ENCODE measurements at places on chromosomes 1 and 21.

DNA sequence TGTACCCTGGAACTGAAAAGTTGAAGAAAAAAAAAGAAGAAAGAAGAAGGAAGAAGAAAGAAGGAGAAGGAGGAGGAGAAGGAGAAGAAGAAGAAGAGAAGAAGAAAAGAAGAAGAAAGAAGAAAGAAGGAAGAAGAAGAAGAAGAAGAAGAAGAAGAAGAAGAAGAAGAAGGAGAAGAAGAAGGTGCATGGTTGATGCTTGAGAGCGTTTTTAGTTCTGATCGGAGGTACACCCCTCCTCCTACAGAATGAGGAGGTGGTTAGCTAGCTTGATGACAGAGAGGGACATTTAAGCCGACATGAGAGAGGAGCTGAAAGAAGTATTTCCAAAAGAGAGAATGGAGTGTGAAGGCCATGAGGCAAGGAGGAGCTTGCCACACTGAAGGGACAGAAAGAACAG is 5.6 kb upstream of the ZNF362 start:
- DNase-seq, result no peak

- DNase-seq, result no peak
Observed at GRCh38 chr1:77906019-77906545, 17.7 kb downstream of the NEXN start.

DNA sequence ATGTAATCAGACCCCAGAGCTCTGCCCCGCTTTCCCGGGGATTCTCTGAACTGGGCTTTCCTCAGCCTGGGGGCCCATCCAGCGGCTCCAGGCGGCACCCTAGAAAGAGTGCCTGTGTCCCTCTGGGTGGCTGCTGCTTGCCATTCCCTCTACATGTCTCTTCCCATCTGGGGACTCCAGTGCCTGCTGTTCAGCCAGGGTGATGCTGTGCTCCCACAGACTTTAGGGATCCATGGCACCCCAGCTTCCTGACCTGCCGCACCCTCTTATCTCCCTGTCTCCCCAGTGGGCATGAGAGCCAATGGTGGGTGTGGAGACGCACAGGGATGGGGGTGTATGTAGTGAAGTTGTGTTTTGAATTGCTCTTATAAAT is 16.2 kb downstream of the TRAPPC10 start:
- no peak for DNase-seq

DNA sequence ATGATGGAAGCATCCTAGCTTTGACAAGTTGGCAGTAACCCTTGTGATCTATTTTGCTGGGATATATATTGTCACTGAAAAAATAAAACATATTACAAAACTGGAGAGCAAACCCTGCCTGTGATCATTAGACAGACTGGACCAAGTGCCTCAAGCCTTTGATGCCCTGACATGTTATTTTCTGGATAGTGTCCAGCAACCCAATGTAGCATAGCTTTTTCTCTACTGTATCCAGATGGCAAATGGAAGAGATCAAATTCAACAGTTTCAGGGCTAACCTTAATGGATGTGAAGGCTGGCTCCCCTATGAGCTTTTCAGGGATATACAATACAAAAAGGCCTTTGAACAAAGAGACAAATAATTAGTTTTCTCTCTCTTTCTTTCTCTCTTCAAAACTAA is 25.1 kb downstream of the WARS2 start:
- no peak for DNase-seq

GRCh38 chr1:40389322-40389803 is 15.8 kb downstream of the SMAP2 start:
- DNase-seq, result no peak

- DNase-seq, result no peak
Observed at GRCh38 chr1:16090076-16090826, 16.8 kb upstream of the FAM131C start.

DNA sequence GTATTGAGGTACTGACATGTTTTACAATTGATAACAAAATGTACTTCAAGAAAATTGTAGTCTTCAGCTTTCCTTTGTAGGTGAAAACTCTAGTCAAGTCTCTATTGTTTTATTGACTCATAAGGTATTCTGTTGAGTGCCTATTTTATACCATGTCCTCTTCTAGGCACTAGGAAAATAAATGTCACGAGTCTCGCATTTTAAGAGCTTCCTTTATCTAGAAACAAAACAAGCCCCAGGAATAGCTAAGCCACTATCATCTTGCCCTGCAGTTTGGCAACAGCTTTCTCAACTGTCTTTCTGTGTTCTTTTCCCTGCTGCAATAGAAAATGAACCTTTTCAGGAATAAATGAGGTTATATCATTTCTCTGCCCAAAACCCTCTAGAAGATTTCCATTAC is 288.5 kb upstream of the NEGR1 start:
- no peak for DNase-seq

DNA sequence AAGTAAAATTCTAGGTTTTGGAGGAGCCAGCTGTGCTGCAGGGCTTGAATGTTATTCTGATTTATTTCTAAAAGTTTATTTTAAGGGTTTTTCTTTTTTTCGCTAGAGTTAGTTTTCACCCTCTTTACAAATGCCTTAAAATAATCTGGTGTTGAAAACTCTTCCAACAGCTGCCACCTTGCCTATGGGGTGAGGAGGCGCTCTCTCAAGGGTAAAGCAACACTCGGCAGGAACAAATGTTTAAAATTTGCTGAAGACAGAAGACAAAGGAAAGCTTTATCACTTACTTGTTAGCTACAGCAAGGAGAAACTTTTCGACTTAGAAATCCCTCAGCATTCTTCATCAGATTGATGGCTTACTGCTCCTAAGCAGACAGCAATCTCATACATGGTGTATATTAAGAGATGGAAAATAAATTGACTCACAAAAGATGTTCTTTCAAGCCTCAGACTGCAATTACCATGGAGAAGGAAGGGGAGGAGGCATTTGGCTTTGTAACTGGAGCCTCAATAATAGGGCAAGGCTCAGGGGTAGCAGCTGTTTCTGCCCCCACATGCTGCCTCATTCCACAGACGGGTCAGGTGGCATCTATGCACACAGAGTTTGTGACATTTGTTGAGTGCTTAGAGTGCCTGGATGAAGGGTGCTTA is 79.8 kb upstream of the RALGPS2 start:
- DNase-seq, result no peak

GRCh38 chr1:67736750-67737149 is 51.7 kb downstream of the GADD45A start:
- no peak for DNase-seq

- no peak for DNase-seq
Observed at GRCh38 chr1:28265577-28265976, 6.3 kb downstream of the SESN2 start.

DNA sequence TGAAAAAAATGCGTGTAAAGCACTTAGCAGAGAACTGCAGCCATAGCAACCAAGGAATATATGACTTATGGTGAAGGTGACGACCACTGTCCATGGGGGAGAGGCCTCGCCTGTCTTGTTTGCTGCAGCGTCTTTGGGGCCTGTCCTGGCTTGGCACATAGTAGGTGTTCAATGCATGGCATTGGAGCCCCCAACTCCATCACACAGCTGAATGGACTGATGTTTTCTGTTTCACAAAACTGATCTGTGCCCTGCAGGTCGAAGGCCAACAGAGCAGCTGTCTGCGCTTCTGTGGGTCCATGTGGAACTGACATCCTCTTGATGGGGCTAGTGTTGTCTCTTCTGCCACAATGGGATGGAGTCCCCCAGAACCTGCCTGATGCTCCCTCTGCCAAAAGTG is 296.0 kb downstream of the PTPRU start:
- no peak for DNase-seq

DNA sequence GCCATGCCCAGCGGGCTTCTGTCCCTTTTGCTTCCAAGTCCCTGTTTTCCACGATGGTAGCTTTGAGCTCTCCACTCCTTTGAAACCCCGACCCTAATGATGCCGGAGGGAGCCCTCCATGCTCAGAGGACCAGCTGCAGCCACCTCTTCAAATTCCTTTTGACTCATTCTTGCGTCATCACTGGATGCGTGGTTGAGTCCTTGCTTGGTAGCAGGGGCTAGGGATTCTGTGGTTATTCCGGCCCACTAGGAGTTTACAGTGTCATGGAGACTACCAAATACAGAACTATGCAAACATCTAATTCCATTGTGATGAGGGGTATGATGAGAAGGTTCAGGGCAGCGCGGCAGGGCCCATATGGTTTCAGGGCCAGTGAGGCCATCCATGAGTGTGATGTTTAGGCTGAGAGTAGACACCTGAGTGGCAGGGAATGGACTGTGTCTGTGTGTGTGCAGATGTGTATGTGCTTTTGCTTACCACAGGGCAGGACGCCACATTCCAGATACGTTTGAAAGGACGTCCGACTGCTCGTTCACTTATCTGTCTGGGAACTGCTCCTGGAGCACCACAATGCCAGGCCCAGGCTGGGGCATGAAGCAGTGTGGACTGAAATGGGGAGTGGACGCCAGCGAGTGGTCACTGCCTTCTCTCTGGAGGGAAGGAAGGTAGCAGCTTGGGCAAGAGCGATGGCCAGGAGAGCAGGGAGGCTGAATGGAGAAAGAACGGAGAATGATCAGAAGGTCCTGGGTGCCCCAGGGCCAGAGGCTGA is 30.4 kb upstream of the ZBTB21 start:
- peak; percentile 98 for DNase-seq

GRCh38 chr1:200302921-200303290 is 106.9 kb downstream of the ZNF281 start:
- DNase-seq, result no peak

DNA sequence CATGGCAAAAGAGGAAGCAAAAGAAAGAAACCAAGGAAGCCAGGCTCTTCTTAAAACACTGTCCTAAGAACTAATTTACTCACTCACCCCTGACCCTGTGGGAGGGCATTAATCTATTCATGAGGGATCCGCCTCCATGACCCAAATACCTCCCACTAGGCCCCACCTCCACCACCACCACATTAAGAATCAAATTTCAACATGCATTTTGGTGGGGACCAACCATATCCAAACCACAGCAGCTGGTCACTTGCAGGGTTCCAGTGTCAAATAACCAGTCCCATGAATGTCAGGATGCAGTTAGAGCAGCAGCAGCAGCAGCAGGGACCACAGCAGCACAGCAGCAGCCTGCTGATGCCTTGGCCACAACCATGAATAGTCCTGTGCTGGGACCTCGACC is 83.8 kb downstream of the ZC3H11B start:
- DNase-seq, result no peak

GRCh38 chr1:65387821-65388220 is 32.6 kb upstream of the LEPR start:
- DNase-seq, result no peak

- no peak for DNase-seq
Observed at GRCh38 chr1:147210987-147211386, 14.2 kb downstream of the FMO5 start.

- DNase-seq, result no peak
Observed at GRCh38 chr1:100359139-100359538, 6.8 kb downstream of the CDC14A start.

DNA sequence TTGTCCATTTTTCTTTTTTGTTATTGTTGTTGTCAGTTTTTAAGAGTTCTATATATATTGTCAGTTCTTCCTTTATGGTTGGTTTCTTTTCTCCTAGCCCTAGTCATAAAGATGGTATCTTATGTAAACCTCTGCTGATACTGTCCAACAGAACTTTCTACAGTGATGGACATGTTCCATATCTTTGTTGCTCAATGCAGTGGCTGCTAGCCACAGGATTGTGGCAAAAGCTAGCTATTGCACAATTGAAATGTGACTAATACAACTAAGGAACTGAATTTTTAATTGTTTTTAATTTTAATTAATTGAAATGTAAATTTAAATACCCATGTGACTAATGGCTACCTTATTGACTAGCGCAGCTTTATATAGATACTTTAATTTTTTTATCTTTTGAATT is 411.8 kb upstream of the PTBP2 start:
- DNase-seq, result no peak

- DNase-seq, result no peak
Observed at GRCh38 chr21:46029186-46029924, 47.8 kb downstream of the COL6A1 start.

- no peak for DNase-seq
Observed at GRCh38 chr1:233478611-233479010, 135.3 kb upstream of the KCNK1 start.

DNA sequence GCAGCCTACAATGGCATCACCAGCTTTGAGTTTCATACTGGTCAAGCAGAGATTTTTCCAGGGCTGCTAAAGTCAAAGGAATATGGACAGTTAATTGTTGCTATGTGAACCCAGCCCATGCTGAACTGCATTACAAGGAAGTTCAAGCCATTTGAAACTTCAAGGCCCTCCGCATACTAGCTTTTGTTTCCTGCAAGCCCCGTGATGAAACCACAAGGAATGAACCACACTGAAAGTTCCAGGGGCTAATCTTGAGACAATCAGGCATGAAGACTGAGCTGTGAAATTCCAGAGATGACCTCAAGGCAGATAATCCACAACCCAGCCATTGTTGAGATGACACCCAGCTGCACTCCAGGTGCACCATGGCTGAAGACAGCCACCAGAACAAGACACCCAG is 180.8 kb downstream of the C1orf21 start:
- no peak for DNase-seq

DNA sequence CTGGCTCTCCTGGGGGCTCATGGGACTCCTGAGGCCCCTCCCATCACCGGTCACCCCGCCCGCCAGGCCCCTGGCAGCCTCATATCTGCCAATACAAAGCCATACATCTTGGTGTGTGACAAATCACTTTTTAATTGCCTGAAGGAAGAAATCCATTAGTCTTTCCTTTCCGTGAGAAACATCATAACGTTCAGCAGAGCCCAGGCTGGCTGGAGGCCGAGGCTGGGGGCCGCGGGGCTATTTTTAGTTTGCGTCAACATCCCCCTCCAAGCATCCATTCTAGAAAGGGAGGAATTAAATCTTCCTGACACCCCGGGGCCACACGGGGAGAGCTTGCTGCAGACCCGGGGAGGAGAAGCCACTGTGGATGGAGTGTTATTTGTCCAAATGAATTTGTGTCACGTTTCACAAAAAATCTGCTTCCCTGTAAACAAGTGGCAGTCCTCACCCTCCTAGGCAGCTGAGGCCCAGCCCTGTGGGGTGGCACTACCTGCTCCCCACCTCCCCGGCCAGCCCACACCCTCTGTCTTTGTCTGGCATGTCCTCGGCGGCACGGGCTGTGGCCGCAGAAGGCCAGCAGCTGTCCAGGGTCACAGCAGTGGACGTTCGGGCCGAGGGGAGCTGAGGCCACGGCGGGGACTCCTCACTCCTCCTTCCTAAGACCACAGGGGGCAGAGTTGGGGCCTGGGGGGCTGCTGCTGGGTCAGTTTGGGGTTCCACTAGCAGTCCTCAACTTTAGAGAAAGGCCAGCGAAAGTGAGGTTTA is 236.9 kb upstream of the VAMP3 start:
- no peak for DNase-seq

DNA sequence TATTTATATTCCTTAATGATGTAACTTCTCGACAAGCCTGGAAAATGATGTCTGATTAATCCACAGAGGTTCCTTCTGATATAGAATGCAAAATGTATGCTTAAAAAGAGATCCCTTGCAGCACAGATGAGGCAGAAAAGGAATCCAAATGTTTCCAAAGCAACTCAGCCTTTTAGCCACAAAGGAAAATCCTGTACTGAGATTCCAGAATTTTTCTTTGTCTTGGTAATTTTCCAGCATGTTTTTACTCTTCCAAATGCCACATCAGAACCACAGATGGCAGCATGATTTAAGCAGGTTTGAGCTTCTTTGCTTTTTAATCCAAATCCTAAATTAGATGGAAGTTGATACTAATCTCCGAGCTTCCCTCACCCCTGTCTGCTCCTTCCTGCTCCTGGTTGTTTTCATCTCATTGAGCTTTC is 176.4 kb upstream of the PALMD start:
- no peak for DNase-seq

- DNase-seq, result no peak
Observed at GRCh38 chr21:31337996-31338907, 5.8 kb downstream of the TIAM1 start.
